ENCODE measurements at places on chromosomes 1 and 21.

DNA sequence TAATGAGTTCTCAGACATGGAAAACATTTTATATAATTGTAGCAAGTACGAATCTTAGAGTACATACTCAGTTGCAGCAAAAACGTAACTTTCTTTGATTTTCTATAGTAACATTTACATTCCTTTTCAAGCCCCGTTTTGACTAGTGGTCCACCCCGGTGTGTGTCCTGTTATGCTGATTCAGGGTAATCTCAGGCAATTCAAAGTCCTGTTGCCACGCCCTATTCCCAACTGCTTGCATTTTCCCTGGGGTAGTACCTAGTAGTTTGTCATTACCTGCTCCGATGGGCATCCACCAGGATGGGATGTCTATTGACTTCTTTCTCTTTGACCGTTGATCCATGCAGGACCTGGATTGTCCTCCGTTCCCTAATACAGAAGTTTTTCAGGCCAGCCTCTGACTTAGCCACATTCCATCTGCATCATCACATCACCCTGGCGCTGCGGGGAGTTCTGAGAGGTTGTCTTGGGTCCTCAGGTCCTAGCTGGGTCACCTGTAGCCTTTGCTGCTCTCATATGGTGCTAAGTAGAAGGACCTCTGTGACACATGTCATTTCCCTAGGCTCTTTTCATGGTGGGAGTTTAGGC is 15.0 kb upstream of the FCAMR start:
- DNase-seq = no peak

- peak; percentile 12 for DNase-seq
Observed at GRCh38 chr1:12345350-12346217, 115.8 kb downstream of the VPS13D start.

DNA sequence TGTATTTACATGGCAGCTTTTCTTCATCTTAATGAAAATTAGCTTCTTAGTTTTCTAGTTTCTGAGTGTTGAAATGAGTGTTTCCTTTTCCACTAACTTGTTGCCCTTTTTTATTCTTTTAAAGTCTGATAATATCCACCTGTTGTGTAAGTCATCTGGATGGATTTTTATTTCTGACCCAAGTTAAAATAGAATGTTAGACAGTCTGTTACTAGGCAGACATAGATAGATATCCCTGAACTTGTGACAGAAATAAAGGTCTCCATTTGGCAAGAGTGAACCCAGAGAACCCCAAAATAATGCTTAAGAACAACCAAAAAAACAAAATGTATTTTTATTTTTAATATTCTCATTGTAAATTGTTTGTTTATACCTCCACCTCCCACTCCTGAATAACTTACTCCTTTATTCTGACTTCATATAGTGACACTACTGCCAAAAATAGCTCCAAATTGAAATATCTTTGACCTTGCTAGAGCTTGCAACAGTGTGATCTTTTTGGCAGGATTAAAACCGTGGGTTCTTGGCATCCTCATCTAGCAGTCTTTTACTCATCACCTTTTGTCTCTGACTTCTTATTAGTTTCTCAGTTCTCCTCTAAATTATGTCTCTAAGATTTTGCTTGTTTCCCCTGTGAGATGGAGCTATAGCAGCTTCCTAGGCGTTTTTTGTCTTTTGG is 26.9 kb upstream of the SH3D21 start:
- DNase-seq = no peak

- DNase-seq = no peak
Observed at GRCh38 chr1:44129616-44130500, 11.2 kb downstream of the KLF17 start.

- DNase-seq = peak; percentile 38
Observed at GRCh38 chr1:87826681-87827251, 498.1 kb downstream of the LMO4 start.

- DNase-seq = no peak
Observed at GRCh38 chr1:77548285-77548684, 134.2 kb downstream of the ZZZ3 start.

DNA sequence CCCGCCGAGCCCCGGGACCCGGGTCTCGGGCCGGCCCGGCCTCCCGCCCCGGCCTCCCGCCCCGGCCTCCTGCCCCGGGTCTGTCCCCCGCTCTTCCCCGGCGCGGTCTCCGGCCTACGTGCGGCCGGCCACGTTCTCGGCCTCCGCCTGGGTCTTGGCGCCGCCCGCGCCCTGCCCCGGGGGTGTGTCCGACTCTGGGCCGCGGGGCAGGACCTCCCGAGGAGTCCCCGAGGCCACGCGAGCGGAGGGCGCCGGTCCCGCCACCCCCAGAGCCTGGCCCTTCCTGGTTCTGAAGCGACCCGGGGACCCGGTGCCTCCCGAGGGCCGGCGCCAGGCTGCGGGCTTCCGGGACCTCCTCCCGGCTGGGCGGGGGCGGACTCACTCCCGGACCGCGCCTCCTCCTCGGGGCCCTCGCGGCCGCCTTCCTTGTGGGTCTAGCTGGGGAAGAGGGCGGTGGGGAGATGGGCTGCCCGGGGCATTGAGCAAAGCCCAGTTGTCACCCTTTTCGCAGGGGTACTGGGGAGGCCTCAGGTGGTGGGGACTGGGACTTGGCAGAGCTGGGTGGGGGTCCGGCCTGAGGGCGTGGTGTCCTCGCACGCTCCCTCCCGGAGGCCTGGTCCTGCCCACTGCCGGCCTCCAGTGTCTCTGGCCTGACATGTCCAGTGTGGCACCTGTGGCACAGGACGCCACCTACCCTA is 558 bp downstream of the PFKL start:
- peak; percentile 84 for DNase-seq

GRCh38 chr1:227125929-227126545 is 185.9 kb downstream of the COQ8A start:
- DNase-seq = no peak

GRCh38 chr1:184761969-184762485 is 7.4 kb upstream of the EDEM3 start:
- no peak for DNase-seq

DNA sequence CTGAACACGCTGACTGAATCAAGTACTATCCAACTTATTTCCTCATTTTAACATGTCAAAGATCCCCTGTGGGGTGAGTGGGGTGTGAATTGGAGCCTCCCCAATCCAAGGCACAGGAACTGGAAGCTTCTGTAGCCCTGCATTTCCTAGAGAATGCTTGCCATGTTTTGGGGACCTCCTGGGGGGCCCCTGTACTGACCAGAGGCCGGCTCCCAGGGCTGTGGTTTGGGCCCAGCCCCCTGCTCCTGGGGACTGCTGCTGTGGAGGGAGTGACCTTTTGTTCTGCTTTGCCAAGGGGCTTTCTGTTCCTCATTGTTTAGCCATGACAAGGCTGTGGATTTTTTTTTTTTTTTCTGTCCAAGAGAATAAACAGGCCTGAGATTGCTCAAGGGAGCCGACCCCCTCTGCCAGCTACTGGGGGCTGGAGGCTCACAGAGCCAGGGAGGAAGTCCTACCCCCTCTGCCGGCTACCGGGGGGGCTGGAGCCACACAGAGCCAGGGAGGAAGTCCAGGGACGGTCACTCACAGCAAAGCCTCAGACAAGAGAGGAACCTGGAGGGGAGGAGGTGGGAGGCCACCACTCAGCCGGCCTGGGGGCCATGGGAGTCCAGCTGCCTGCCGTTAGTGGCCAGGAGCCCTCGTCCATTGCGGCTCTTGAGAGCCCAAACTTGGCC is 17.4 kb downstream of the TNFRSF1B start:
- DNase-seq = peak; percentile 50

DNA sequence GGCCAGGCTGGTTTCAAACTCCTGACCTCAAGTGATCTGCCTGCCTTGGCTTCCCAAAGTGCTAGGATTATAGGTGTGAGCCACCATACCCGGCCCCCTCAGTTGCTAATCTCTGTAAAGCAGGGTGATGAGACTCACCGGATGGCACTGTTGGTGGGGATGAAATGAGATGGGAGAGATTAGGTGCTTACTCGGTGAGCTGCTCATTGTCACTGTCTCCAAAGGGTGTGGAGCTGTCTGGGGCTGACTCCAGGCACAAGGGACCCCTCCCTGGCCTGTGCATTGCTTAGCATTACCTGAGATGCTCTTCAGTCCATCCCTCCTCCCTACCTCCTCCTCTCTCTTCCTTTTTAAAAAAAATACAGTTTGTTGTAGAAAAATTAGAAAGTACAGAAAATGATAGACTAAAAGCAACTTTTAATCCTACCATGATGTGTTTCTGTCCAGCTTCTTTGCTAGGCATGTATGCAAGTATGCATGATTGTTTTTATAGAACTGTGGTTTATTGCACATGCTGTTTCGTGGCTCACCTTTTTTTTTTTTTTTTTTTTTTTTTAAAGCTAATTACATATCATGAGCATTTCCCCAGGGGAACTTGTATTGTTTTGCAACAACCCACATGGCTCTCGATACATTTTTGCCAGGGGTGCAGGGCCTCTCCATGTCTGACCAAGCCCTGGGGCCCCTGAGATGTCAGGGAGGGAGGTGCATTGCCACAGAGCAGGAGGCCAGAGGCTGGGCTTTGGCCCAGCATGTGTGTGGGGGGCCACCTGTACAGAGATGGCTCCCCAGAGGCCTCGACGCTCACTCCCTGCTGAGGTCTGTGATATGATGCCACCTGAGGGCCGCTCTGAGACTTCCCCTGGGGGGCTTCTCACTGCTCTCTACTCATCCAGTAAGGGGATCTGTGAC is 55.4 kb downstream of the ARHGEF10L start:
- no peak for DNase-seq

Data from GM10248 (cell line).